Activated T-helper 17 cell treated with anti-CD3 and anti-CD28 coated beads, Interleukin-2, amount 50 U/mL, for 72 hours (primary cell): ENCODE measurements at places on chromosomes 1 and 21. TPM values are rescaled to one million over a fixed set of nuclear protein-coding genes. Genes with fewer than 3 reads are reported as not detected.

PFKFB2 gene
- 0.85 TPM for total RNA-seq

RPE65 gene
- total RNA-seq, result not detected

VAV3 gene
- 4.9 TPM for total RNA-seq

RAB42 gene
- total RNA-seq, result not detected

LEFTY1 gene
- total RNA-seq, result not detected

FTCD gene
- 0.24 TPM for total RNA-seq

C1orf87 gene
- not detected for total RNA-seq

ST6GALNAC5 gene
- not detected for total RNA-seq

PROX1 gene
- total RNA-seq, result 0.08 TPM

RIPK4 gene
- total RNA-seq, result not detected

FCRL5 gene
- not detected for total RNA-seq

PAPPA2 gene
- total RNA-seq, result 0.19 TPM

KIF21B gene
- total RNA-seq, result 64.2 TPM

GRCh38 chr1:63316984-63317816 is 5.2 kb upstream of the FOXD3 start:
- ATAC-seq, result peak; percentile 82

GRCh38 chr1:202248861-202249260 is 55.3 kb downstream of the LGR6 start:
- ATAC-seq, result no peak

DNA sequence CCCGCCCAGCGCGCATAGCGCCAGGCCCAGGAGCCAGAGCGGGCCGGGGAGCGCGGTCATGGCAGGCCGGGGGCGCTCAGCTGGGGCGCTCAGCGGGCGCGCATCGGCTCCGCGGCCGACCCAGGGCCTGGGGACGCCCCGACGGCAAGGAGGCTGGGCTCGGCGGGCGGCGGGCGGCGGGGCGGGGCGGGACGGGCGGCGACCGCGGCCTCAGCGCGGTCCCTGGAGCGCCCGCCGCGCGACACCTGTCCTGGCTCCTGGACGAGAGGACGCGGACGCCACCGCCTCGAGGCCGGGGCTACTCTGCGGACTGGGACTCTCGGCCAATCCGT is 273 bp downstream of the BMP8B start:
- ATAC-seq, result peak; percentile 41

DNA sequence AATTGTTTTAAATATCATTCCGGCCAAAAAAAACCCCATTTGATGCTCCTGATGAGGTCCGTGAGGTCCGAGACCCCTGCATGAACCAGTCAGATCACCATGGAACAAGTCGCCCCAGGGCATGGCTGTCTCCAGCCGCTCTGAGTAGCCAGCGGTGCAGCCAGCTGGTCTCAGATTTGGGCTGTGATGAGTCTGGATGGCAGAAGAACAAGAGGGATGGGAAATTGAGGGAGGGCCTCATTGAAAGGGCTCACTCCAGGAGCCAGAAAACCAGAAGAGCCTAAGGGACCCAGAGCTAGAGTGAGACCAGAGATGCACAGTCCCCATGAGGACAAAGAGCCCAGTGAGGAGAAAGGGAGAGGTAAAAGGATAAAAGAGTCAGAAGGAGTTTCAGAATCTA is 174.0 kb downstream of the TOMM20 start:
- ATAC-seq, result no peak

GRCh38 chr21:26379561-26379960 is 193.5 kb downstream of the CYYR1 start:
- ATAC-seq, result no peak

DNA sequence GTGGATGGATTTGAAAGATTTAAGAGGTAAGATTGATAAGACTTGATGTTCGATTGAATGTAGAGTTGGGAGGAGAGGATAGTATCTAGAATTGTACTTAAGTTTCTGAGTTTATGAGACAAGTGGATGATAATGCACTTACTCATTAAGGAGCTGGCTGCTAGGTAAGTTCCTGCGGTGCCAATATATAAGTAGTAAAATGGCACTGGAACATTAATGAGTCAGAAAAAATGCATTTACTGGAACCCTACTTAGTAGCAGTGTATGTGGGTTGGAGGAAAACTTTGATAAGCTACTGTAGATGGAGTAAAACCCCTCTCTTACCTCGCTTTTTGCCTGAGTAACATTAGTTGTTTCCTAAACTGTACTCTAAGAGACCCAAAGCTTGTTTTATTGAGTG is 68.2 kb downstream of the ZFYVE9 start:
- ATAC-seq, result peak; percentile 64

DNA sequence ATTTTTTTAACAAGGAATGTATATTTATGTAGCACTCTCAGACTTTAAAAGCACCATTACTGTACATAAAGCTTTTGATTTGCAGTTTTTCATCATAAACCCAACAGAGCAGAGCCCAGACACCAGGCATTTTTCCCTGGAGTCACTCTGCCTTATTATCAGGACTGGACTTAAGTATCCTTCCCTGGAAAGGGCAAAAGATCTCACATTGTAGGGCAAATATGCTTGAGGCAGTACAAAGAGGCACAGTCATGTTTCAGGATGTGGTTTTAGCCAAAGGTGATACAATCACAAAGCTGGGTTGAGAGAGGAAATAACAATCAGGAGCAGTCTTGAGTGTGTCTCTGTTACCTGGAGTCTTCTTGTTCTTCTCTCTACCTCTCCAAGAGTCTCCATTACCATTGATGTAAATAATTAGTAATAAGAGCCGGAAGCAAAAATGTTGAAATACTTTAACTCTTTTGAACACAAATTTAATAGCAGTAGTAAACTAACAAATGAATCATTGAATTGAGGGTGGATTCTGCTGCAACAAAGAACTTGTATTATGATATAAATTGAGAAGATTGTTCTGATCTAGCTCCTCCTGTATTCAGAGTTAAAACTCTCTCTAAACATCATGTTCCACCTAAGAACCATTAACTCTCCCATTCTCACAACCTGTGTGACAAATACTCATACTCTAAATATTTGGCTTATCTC is 160.5 kb downstream of the LTN1 start:
- ATAC-seq, result peak; percentile 98

GRCh38 chr1:41498391-41498790 is 13.9 kb upstream of the EDN2 start:
- no peak for ATAC-seq

GRCh38 chr1:163794551-163794950 is 472.8 kb downstream of the NUF2 start:
- ATAC-seq, result no peak

GRCh38 chr1:14756589-14757285 is 158.3 kb downstream of the KAZN start:
- no peak for ATAC-seq

DNA sequence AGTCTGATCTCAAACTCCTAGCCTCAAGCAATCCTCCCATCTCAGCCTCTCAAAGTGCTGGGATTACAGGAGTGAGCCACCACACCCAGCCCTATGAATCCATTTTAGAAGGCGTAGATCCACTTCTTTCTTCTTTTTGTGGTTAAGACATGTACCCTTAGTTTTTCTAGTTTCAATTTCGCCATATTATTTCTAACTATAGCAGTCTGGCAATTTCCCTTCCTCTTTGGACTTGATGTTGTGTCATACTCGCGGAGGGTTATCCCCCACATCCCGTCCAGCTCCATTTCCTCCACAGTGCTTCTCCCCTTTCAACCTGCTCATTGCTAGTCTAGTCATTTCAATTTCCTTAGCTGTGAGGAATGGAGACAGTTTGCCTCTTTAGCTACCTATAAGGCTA is 5.2 kb upstream of the LRRC8D start:
- no peak for ATAC-seq

- ATAC-seq, result no peak
These were observed 34.2 kb downstream of the CHD5 start for GRCh38 chr1:6145864-6146410.

GRCh38 chr1:94746635-94747525 is 73.3 kb upstream of the SLC44A3 start:
- ATAC-seq, result no peak

GRCh38 chr1:4324525-4324924 is 329.9 kb upstream of the AJAP1 start:
- ATAC-seq, result no peak

DNA sequence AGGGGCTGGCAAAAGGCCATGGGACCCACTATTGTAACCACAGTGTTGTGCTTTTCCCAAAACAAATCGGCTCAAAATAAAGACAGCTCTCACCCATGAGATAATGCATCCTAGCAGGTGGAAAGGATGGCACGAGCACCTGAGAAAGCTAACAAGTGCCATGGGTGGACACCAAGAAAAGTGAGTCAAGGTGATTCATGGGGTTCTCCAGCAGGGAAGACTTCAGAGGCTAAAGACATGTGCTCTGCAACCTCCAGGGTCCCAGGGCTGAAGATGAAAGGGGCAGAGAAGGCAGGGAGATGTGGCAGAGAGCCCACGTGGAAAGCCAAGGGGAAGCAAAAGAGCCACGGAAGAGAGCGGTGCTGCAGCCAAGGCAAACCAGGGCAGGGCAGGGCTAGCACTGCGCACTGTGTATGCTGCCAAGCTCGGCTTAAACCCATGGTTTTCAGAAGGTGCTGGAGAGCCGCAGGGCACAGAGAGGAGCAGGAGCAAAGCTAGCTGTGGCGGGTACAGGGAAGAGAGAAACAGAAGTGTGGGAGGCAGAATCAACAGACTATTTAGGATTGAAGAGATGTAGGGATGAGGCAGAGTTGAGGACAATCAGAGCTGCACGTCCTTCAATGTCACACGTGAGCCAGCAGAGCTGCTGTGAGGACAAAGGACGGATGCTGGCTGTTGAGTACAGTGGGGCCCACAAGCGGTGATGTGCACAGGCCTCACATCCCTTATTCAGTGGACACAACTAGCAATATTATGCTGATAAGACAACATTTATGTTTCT is 41.8 kb upstream of the C1orf198 start:
- ATAC-seq, result no peak

DNA sequence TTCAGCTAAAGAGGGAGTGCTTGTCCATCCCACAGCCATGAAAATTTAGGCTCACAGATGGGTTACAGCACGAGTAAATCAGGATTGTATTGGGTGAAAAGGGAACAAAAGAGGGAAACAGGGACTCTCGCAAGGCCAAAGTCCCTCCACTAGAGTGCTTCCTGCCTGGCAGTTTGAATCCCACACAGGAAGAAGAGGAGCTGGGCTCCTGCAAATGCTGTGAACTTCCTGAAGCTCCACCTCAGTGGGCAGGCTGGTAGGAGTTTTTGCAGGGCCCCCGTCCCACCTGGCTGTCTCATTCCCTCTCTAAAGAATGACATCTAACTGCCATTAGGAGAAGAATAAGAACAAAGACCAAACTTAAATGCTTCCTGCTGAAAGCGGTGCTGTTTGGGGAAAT is 712.0 kb upstream of the PRMT6 start:
- no peak for ATAC-seq

- ATAC-seq, result peak; percentile 71
These were observed 11.4 kb downstream of the UBASH3A start for GRCh38 chr21:42414928-42415769.

DNA sequence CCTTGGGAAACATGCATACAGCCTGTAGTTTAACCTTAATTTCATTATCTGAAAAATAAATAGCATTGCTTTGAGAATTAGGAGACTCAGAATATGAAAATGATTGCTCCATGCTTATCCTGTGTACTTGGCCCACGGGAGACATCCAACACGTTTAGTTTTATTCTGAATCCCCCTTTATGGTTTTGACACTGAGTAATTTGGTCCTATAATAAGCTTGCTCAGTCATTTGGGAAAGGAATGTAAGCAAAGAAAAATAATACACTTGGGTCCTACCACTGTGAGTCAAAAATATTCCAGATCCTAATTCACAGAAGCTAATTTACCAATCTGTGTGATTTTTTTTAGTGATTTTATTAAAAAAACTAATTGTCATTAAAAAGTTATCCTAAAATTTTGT is 557.3 kb downstream of the USP25 start:
- no peak for ATAC-seq

- ATAC-seq, result peak; percentile 12
These were observed 5.8 kb downstream of the PLCH2 start for GRCh38 chr1:2481885-2482284.

- ATAC-seq, result no peak
These were observed 51.9 kb upstream of the PPP2R5A start for GRCh38 chr1:212233321-212233720.

GRCh38 chr1:57599236-57599994 is 175.6 kb upstream of the DAB1 start:
- ATAC-seq, result no peak
